GM04504 (cell line): ENCODE measurements at places on chromosomes 2 and 18.

GRCh38 chr2:225002656-225003045, 39.6 kb downstream of the DOCK10 start:
- DNase-seq, result no peak

- no peak for DNase-seq
Observed at GRCh38 chr2:1787755-1788477, 43.6 kb upstream of the PXDN start.

- DNase-seq, result no peak
Observed at GRCh38 chr2:171520471-171520870, 1.8 kb upstream of the CYBRD1 start.

DNA sequence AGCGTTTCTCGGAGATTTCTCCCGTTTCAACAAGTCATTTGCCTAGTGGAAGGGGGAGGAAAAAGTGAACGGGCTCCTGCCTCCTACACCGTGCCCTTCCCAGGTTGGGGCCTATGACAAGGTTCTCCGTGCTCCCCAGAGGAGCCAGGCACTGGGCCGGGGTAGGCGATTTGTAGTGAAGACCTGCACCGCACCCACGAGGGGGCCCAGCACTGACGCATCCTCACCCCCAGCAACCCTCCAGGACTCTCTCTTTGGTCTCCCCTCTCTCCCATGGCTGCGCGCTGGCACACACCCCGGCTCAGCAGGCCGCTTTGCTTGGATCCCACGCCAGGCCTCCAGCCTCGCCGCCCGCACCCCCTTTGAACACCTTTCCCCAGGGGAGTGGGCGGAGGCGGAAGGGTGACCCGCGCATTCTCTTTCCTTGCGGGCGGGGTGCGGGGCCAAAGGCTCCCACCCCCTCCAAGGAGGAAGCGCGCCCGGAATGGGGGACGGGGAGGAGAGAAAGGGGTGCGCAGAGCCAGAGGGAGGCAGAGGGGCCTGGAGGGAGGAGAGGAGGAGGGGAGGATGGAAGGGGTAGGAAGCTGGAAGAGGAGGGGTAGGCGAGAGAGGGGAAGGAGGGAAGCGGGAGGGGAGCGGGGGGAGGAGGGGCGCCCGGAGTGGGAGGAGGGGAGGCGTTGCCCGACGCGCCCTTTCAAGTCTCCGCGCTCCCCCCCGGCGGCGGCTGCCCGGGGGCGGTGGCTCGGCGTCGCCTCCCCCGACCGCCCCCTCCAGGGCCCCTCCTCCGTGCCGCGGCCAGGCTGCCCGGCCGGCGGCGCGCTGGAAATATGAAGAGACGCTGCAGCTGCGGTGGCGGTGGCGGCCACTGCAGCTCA, at the start of gene APCDD1:
Gene APCDD1, plus strand, starts transcription at position 830 of the 875 bp plus-strand sequence. CDS start 347 bp downstream, outside the sequence.
- DNase-seq, result no peak

DNA sequence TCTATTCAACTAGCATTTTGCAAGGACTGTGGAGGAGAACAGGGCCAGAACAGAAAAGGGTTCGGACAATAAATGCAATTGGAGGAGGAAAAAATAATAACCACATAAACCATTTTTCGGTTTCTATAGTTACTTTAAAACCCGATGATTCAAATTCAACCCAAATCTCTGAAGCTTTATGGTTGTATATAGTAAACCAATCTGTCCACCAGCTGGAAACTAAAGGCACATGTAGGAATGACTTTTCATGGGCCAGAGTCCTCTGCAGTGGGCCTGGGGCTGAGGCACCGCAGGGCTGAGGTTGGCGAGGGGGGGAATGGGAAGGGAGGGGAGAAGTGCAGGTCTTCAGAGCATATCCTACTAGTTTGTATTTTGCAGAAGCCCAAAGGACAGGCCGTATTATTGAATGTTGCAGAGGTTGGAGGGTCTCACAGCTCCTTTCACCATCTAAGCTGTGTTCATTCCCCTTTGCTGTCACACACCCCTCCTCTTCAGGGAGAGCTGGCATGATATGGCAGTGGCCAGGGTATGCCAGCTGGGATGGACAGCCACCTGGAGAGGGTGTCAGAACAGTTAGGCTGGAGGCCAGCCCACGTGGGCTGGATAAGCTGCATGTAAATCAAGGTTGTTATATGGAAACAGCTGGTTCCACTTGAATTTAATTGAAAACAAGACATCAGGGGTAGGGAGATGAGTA, 267.1 kb downstream of the PRKCE start:
- no peak for DNase-seq

DNA sequence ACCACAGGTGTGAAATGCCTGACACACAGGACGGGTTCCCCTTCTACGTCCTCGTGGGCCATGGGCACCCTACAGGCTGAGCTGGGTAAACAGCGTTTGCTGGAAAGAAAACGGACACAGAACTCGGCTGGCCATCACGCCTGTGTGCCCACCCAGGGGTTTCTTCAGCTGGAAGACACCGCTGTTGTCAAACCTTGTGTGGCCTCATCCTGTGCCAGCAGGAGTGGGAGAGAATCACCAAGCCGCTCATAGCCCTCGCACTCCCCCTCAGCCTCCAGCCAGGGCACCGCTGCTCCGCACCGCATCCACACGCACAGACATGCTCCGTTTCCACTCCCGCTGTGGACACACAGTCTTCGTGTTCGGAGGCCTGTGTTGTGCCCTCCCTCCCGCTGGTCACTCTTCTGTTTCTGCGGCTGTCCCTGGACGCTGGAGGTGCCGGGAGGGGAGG, 161.4 kb downstream of the PXDN start:
- no peak for DNase-seq
